ENCODE measurements at places on chromosomes 16 and 17. TPM values are rescaled to one million over a fixed set of nuclear protein-coding genes. Genes with fewer than 3 reads are reported as not detected.

DNA sequence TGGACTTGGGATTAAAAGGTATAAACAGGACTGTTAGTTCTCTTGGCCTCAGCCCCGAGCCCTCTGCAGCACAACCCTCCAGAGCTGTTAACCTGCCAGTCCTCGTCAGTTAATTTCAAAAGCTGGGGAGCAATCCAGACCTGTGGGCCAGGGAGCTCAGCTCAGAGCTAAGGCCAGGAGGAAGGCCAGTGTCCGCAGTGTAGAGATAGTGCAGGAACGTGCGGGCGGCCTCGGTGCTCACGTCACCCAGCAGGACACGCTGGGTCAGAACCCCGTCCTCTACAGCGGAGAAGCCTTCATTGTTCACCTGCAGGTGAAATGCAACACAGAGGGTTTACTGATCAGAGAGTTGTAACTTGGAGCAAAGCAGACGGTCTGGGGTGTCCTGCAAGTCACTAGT, 15.4 kb upstream of the NLRC3 start:
- DNase-seq: no peak

- DNase-seq: no peak
These were observed 8.3 kb downstream of the TEX2 start for GRCh38 chr17:64254755-64255154.

Gene ZNF597
- 1.8 TPM for total RNA-seq

GRCh38 chr16:7270006-7270405, 62.6 kb upstream of the RBFOX1 start:
- DNase-seq: no peak

DNA sequence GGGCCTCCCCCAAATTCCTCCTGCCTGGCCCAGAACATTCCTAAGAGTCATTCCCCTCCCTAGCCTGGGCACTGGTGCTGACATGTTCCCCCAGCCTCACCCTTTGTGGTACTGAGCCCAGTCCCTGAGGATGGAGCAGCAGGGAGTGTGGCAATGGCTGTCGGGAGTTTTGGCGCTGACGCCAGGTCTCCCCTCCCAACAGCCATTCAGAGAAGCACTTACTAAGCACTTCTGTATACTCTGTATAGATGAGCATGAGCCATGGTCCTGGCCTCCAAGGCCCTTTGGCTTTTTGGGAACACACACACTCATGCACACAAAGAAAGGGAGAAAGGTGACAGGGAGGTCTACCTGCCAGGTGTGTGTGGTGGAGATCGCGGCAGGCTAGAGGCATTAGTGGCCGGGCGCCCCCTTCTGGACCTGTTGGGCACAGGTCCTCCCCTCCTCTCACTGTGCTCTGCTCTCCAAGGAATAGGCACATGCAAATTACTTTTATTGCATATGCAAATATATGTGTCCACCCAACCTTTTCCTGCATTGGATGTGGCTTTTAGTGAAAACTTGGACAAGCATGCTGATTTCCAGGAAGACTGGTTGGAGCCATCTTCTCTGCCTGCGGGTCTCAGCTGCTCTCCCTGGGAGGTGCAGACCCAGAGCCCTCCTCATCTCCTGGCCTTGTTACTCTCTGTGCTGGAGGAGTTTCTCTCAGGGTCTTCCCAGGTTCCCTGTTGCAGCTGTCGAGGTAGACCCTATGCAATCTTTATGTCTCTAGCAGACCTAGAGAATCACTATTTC, 17.4 kb upstream of the C17orf107 start:
- peak; percentile 95 for DNase-seq

DNA sequence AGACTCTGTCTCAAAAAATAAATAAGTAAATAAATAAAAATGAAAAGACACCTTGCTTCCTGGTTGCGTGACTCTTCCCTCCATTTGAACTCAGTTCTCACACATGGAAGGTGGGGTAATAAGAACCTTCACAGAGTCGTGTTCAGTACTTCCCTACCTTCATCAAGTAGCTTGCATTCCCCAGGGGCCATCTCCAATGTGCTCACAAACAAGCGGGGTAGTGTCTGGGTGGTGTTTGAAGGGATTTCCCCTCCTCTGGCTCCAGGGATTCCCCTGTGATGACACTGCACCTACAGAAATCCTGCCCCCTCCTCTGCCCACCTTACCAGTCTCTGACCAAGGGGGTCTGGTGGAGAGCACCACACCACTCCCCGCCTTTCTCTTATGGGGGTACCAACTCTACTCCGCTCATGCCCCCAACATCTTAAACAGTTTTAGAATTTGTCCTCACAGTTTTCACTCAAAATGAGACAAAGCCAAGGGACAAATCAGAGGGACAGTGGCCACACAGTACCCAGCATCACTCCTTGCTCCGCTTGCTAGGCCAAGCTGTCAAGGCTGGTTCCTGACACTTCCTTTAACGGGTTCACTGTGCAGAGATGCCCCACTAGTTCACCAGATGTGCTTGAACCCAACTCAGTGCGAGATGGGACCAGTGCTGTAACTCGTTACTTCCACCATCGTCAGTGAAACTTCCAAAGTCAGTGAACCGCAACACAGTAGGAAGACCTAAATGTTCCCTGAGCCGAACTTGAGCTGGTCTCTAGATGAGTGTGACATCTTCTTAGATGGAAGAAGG, 69.1 kb downstream of the COPRS start:
- no peak for DNase-seq

Gene NGFR
- total RNA-seq: 1.3 TPM

DNA sequence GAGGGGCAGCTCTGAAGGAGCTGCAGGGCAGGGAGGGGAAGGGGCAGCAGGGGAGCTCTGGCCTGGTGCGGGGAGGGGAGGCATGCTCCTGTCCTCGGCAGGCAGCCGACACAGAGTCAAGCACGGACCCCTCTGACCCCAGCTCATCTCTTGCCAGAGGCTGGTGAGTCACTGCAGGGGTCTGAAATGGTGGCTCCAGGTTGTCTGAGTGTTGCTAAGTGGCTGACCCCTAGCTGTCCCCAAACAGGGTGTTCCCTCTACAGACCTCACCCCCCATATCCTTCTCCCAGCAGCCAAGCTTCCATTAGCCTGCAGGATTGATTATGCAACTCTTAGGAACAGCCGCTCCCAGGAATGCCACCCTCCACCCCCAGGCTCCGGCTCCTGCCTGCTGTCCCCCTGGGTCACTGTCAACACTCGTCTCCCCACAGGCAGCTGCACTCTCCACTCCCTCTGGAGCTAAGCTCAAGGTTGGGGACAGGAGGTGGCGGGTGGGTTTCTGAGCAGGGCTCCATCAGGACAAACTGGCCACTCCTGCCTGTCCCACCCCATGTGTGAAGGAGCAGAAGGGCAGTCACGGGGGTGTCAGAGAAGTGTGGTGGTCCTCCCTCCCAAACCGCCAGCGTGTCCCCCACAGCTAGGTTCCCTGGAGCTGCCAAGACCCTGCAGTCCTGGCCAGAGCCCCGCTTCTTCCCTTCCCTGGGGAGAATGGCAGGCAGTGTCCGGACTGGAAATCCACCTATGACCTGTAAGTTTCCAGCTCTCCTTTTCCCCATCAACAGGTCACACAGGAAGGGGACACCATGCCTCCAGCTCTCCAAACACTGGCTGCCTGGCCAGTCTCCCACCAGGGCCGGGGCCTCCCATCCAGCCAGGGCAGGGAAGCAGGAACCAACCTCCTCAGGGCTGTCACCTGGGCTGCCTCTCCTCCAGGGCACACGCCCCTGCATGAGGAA, 1.0 kb downstream of the MYLK3 start:
- DNase-seq: peak; percentile 80

Gene TMIGD1
- total RNA-seq: not detected

DNA sequence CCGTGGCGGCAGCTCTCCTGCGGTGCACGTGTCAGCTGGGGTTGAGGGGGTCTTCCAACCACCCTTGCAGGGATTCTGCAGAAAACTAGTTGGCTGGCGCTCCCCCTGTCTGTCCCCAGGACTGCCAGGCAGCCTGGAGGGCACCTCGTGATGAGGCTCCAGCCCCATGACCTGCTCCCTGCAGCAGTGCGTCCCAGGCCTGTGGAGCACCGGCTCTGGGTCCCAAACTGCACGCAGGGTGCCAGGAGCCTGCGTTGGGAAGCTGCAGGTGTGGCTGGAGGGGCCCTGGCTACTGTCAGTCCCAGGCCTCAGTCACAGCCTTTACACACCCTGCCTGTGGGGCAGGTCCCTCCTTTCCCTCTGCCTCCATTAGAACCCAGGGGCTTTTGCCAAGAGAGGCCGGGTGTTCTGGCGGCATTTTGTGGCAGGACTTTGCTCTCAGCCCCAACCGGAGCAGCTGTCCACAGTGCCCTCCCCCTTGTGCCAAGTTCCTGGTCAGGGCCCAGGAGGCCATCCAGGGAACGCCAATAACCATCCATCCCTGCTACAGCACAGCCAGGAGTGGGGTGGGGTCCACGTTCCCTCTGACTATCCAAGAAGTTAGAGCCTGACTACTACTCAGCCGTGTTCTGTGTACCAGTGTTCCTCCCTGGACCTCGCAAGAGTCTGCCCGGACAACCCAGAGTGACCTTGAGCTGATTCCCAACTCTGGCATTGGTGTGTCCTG, 9.2 kb downstream of the CHMP6 start:
- DNase-seq: peak; percentile 46

Gene GCGR
- total RNA-seq: 0.52 TPM

DNA sequence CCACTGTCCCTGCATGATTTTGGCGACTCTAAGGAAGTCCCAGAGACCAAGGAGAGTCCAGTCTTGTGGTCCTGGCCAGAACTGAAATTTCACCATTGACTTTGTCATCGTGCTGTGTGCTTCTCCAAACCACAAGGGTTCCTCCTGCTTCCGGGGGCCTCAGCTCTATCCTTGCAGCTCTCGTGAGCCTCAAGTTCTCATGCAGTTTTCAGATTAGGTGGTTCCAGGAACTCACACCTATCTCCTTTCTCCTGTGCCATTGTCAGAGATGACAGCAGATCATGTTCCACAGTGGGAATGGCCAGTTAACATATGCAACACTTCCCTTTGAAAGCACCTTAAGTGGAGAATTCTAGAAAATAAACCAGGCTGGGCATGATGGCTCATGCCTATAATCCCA, 97.9 kb upstream of the CRHR1 start:
- no peak for DNase-seq
